ENCODE measurements at places on chromosomes 4 and X.

DNA sequence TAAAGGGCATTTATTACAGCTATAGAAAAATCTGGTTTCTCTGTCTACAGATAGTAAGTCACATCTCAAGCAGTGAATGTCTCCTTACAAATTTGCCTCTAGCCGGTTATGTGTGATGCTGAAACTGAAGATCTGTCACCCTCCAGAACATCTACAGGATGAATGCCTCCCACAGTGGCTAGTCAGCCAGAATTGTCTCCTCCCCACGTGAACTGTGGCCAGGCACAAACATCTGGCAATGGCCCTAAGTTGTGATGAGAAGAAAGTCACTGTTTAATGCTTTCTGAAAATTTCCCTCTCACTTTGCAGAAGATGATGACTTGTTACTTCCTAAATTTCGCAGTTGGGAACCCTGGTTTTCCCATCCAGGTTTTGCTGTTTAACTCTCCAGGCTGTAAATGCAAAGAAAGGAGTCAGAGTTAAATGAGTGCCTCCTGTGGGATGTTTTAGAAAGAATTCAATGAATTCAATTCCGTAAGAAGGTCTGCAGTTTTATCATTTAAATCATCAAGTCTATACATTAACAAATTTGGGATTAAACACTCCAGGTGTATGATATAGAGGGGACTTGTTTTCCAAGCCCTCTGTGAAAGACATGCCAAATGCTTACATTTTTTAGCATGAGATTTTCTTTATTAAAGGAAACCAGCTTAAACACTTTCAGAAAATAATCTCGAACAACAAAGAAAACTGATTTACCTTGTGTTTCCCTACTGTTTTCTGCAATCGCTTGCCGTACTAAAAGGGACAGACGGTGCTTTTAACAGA is 55.4 kb upstream of the TLR3 start:
- no peak for DNase-seq

GRCh38 chr4:77538574-77539157 is 67.0 kb upstream of the CXCL13 start:
- no peak for DNase-seq

- no peak for DNase-seq
Measured at GRCh38 chrX:135512508-135513129, 7.8 kb upstream of the INTS6L start.

DNA sequence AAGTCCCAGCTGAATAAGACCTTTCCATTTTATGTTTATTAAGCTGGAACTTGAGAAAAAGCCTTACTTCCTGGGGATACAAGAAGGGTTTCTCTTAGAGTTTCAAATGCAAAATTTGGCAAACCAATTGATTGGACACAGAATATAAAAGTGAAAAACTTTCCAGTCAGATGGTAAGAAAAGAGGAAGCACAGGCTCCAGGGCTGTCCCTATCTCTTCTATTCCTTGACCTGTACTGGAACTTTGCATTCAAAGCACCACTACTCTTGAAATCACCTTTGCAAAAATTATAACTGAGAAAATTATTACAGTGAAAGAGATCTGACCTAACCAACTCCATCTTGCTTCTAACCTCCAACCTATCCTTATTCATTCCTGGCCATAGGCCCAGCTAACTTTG is 11.7 kb downstream of the PROM1 start:
- no peak for DNase-seq

GRCh38 chr4:66275411-66276038 is 605.2 kb upstream of the EPHA5 start:
- no peak for DNase-seq

DNA sequence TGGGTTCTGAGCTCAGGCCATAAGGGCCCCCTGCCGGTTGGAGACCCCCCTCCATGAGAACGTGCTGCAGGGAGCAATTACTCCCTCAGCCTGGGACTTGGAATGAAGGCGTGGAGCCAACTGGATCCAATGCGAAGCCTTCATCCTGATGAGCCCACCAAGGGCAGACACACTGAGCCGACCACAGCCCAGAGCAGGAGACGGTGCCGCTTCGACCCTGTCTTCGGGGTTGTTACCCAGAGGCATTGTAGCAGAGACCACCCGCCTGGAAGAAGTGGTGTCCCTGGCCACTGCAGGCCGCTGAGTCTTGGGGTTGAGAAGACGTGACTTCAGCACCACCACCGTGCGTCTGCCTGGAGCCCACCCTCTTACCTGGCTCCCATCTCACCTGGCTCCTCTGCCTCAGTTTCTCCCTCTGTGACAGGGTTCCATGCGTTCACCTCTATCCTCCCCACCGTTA is 7.0 kb upstream of the NKX1-1 start:
- DNase-seq: no peak

- DNase-seq: peak; percentile 47
Measured at GRCh38 chrX:43559644-43560043, 96.5 kb upstream of the MAOA start.

DNA sequence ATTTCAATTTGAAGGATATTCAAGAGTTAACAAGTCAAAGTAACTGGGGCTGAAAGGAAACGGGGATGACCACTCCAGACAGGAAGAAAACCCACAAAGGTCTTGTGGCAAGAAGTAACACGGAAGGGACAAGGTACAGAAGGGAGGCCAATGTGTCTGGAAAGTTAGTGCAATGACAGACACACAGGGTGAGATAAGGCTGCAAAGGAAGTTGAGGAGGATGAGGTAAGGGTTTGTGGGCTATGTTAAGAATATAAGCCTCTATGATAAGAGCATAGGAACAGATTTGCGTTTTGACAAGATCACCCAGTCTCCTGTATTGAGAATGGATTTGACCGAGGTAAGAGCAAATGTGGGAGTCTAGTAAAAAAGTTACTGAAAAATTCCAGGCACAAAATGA is 21.9 kb upstream of the EMCN start:
- peak; percentile 41 for DNase-seq

DNA sequence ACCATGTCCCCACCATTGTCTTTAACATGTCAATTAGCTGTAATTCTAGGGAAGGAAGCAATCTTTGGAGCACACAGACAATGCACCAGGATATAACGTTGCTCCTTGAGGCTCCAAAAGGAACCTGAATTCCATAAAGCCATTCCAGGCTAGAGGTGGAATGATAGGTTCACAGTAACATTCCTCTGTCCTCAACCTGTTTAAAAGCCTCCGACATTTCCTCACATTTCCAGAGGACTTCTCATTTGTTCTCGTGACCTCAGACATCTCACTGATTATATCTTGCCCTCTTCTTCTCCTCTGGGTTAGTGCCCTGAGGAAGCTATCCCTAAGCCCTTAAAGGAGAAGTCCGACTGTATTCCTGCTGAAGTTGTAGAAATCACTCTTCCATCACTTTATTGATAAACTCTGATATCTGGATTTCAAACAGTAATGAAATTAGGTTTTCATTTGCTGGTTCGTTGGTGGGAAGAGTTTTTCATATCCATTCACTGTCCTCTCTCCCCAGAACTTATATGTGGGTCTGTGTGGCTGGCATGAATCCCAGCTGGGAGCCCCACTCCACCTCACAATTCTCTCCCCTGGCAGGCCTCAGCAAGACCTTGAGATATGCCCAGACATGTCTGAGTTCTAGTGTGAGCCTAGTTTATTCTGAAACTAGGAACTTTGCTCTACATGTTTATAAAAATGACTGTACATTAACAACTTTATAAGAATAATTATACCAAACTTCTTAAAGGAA is 44.2 kb upstream of the PRSS12 start:
- DNase-seq: no peak

GRCh38 chr4:56082829-56083228 is 134.1 kb downstream of the CEP135 start:
- DNase-seq: no peak

DNA sequence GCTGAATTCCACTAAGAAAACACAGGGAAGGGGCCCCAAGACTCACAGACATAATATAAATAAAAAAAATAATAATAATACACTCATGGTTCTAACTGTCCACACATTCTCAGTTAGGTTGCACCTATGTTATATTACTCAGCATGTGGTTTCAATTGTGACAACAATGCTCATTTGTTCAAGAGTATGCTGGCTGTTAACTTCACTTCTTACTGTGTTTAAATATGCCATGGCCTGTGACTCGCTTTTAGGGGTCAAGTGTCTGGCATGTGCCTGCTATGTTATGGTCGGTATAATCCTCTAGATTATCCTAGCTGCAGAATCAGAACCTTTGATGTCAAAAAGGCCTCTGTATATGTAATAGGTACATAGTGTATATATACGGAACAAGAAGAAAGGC is 324.8 kb upstream of the INTU start:
- DNase-seq: no peak

DNA sequence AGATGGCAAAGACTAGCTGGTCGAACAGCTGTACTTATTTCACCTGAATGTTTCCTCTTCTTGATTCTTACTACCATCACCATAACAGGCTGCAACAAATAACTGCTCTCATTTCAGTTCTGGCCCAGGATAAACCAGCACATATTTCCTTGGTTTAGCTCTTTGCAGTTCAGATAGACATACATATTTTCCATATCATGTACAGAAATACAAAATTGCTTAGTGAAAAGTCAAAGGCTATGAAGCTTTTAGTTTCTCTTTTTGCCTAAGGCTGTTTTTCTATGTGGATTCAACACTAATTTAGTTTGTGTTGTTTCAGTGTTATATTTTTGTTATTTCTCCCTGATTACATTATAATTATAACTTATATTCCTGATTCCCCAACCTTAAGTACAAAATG is 103.6 kb upstream of the BMP3 start:
- no peak for DNase-seq

GRCh38 chr4:184419976-184420375 is 54.4 kb downstream of the IRF2 start:
- no peak for DNase-seq

- no peak for DNase-seq
Measured at GRCh38 chr4:83605744-83606172, 69.8 kb downstream of the GPAT3 start.
